Small intestine (tissue), 16 donors: ENCODE measurements at places on chromosomes 2 and 18. TPM values are rescaled to one million over a fixed set of nuclear protein-coding genes. Genes with fewer than 3 reads are reported as not detected.
A peak's percentile ranks its signal among the peaks of the same experiment; 100 is the strongest.

DNA sequence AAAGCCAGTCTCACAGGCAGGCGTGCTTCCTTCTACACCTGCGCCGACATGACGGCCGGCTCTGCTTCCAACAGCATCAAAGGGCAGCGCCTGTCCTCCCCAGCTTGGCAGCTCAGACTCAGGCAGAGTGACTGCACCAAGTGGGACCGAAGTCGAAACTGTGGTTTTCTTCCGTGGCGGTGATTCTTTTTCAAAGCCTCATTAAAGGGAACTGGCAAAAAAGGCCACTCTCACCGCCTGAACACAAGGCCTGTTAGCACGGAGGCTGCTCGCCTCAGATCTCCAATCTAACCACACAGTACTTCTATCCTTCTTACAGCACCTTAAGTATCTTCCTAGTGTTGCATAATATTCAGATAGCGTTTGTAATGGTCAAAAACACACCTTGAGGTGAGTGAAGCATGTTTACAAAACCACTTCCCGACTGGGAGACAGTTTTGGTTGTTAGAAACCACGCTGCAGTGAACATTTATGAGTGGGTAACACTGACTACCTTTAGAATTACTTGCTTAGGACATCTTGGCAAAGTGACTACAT, 236.4 kb downstream of the HDAC4 start:
- no peak overlapping the region for H3K27ac ChIP-seq
- peaks cover 5% of the 10 kb centered on the region for H3K36me3 ChIP-seq
- DNase-seq, result no peak
- H3K27me3 ChIP-seq, result no peaks in the 10 kb centered on the region
- H3K4me3 ChIP-seq, result no peak overlapping the region

DNA sequence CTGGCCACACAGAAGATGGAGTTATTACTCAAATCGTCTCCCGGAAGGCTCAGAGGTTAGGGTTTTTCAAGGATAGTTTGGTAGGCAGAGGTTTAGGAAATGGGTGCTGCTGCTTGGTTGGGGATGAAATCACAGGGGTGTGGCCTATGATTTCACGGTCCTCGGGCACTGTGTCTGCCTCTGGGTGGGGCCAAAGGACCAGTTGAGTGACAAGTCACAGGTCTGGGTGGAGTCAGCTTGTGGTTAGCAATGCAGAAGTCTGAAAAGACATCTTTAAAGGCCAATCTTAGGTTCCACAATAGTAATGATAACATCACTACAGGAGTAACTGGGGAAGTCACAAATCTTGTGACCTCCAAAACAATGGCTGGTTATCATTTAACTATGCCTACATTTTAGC, 387.8 kb downstream of the ZNF521 start:
- DNase-seq, result peak; percentile 11
- H3K27ac ChIP-seq, result no peak overlapping the region
- no peak overlapping the region for H3K4me3 ChIP-seq
- peaks cover 4% of the 10 kb centered on the region for H3K4me1 ChIP-seq

DNA sequence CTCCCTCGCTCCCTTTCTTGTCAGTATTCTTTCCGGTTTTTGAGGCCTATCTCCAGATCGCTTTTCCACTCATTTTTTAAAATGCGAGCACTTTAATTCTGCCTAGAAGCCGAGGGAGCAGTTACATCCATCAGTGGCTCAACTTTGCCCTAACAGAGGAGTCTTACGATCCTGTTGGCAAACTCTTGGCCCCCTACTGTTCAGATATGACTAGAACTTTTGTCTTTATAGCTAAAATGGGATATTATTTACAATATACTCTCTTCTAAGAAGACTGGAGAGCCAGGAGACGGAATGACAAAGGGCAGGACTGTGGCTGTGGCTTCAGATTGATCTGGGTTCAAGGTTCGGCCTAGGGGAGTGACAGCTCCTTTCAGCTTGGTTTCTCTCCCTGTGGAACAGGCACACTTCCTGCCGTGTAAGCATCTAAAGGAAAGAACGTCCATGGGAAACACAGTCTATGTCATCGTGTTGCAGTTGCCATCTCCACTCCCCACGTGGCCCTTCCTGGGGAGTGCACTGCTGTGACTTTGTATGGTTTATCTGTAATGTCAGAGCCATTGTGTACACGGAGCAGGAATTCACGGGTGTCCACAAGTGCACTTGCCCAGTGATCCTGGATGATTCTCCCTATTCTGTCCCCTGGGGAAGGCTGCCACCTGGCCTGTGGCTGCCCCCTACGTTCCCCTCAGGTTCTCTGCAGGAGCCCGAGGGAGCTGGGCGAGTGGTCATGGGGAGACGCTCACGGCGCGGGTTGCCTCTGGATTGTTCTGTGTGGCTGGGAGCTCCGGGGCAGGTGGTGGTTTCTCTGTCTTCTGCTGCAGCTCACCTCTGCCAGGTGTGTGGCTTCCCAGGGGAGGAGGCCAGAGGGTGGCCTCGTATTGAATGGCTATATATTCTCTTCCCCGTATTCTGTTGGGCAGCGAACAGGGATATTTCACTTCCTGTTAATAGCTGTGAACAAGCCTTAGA, 222.0 kb downstream of the LDLRAD4 start:
- H3K27me3 ChIP-seq, result no peaks in the 10 kb centered on the region
- no peak for DNase-seq
- H3K4me1 ChIP-seq, result no peaks in the 10 kb centered on the region
- no peaks in the 10 kb centered on the region for H3K36me3 ChIP-seq
- H3K4me3 ChIP-seq, result no peak overlapping the region

OTOF gene
- 0.22 TPM for polyA plus RNA-seq

MAPK4 gene
- polyA plus RNA-seq, result 0.92 TPM

DNA sequence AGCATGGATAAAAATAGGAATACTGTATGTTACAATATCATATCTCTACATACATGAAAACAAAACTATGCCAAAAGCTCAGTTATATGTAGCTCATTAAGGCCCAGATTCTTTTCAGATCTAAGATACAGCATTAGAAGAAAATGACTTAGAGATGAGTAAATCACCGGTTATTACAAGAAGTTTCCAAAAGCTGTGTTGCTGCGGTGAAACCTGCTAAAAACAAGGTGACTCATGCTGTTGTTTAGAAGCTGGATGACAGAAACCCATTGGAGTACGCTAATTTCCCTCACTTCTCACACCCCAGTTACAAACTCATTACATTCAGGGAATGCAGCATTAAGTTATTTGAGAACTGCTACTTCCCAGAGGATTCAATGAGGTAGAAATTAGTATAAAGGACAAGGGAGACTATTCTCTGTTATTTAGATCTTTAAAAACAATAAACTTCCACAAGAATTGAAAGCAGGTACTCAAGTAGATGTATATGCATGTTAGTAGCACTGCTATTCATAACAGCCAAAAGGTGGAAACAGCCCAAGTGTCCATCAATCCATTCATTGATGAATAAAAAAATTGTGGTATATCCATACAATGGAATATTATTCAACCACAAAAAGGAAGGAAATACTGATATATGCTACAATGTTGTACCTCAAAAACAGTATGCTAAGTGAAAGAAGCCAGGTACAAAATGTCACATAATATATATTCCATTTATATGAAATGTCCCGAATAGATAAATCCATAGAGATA, 32.6 kb downstream of the RBKS start:
- H3K27ac ChIP-seq, result no peak overlapping the region
- H3K4me1 ChIP-seq, result peaks cover 2% of the 10 kb centered on the region
- no peak overlapping the region for H3K4me3 ChIP-seq
- no peaks in the 10 kb centered on the region for H3K27me3 ChIP-seq
- H3K36me3 ChIP-seq, result peaks cover 6% of the 10 kb centered on the region

DNA sequence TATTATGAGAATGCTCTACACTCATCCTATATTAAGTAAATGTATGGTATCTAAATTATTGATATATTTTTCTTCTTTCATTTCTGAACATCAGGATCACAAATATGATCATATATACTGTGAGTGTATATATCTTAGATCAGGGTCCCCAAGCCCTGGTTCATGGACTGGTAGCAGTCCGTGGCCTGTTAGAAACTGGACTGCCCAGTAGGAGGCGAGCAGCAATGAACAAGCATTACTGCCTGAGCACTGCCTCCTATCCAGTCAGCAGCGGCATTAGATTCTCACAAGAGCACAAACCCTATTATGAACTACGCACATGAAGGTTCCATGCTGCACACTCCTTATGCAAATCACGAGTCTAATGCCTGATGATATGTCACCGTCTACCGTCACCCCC, 1247.1 kb upstream of the NXPH2 start:
- no peaks in the 10 kb centered on the region for H3K27me3 ChIP-seq
- H3K27ac ChIP-seq, result no peak overlapping the region
- H3K36me3 ChIP-seq, result no peaks in the 10 kb centered on the region

- DNase-seq, result no peak
- H3K36me3 ChIP-seq, result no peaks in the 10 kb centered on the region
- no peaks in the 10 kb centered on the region for H3K4me1 ChIP-seq
- no peak overlapping the region for H3K27ac ChIP-seq
- H3K4me3 ChIP-seq, result no peak overlapping the region
These were observed 56.3 kb downstream of the PAX3 start for GRCh38 chr2:222242532-222242931.

GRCh38 chr2:72780477-72780876, 45.4 kb downstream of the EXOC6B start:
- H3K4me1 ChIP-seq, result no peaks in the 10 kb centered on the region
- no peaks in the 10 kb centered on the region for H3K27me3 ChIP-seq
- no peak for DNase-seq
- no peaks in the 10 kb centered on the region for H3K36me3 ChIP-seq
- H3K4me3 ChIP-seq, result no peak overlapping the region
